Metanephros (tissue), 2 donors: ENCODE measurements at places on chromosomes 5 and 9. TPM values are rescaled to one million over a fixed set of nuclear protein-coding genes. Genes with fewer than 3 reads are reported as not detected.

Gene QRFP
- not detected for total RNA-seq

Gene KIAA1958
- total RNA-seq: 22.1 TPM

Gene POLR3G
- 1.8 TPM for total RNA-seq

Gene PHF24
- 0.23 TPM for total RNA-seq

Gene SLC46A2
- total RNA-seq: 0.64 TPM

Gene HSPB3
- 17.4 TPM for total RNA-seq

Gene CCNI2
- 4.5 TPM for total RNA-seq

Gene FCN2
- total RNA-seq: 1.2 TPM

Gene TNFSF15
- 5.8 TPM for total RNA-seq

Gene ANKRD34B
- total RNA-seq: 0.18 TPM

Gene REEP2
- total RNA-seq: 3.0 TPM
